ENCODE measurements at places on chromosomes 11 and 22.

DNA sequence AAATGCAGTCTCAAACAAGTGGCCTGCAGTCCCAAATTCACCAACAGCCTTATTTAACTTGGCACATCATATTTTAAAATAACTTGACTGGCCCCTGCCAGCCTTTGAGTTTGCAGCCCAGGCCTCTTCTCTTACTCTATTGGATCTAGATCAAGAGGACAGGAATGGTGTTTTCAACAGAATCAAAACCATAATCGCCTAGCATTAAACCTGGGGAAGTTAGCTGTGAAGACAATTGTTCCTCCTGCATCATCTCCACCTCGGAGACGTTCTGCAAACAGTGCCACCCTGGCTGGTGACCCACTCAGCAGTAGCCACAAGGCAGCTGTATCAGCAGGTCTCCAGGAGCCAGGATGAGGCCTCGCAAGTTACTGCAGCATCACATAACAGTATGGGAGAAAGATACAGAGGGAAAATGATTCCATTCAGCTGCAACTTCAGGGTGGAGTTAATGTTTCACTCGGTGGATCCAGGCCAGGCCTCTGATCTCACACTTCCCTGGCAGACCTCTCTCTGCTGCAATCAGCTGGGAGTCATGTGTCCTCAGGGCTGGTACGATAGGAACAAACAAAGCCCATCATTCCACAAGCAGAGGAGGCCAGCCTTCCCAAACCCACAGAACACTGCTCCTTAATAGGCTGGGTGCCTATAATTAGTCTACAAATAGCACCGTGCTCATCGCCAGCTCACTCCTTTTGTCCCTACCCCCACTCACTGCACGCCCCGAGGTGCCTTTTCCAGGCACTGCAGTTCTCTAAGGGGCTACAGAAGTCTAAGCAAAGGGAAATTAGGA lies 18.6 kb upstream of the SCN2B start:
- peak; percentile 86 for DNase-seq

- no peak for DNase-seq
Observed at GRCh38 chr11:134364261-134364660, 32.5 kb downstream of the GLB1L2 start.

- DNase-seq, result no peak
Observed at GRCh38 chr11:126945319-126945718, 55.3 kb downstream of the KIRREL3 start.

GRCh38 chr11:134736251-134736947 lies 324.4 kb upstream of the B3GAT1 start:
- no peak for DNase-seq

DNA sequence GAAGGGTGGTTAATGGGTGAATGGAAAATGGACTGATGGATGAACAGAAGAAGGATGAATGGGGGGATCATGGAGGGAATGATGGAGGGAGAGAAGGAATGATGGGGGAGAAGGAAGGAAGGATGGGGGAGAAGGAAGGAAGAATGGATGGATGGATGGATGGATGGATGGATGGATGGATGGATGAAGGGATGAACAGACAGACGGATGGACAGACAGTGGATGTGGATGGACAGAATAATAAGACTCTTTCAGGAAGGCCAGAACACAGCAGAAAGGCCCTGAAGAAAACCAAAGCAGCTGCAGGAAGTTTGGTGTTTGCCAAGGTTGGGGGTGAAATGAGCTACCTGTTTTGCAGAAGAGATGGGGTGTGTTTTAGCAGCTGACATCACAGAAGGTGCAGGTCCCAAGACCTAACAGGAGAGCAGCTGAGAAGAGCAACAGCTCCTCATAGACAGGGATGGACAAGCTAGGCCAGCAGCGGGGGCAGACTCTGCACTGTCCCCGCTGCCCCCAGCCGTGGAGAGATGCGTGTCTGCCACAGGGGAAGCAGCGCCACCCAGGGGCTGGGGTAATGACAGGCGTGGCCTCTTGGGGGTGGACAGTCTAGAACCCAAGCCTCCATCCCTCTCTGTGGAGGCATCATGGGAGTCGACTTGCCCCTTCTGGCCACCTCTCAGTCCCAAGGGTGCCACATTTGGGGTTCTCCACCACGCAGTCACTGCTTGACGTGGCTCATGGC lies 17.9 kb downstream of the C1QTNF6 start:
- peak; percentile 25 for DNase-seq

GRCh38 chr11:2212411-2213251 lies 41.0 kb upstream of the TH start:
- DNase-seq, result no peak

GRCh38 chr22:19941365-19942082 lies at the start of the genes COMT and TXNRD2:
TSS of gene COMT (plus strand) at chr22:19941772. CDS start at chr22:19962527, 20,755 bp downstream.
TSS of gene TXNRD2 (minus strand) at chr22:19941818. CDS start at chr22:19941803, 15 bp downstream.
- peak; percentile 87 for DNase-seq

DNA sequence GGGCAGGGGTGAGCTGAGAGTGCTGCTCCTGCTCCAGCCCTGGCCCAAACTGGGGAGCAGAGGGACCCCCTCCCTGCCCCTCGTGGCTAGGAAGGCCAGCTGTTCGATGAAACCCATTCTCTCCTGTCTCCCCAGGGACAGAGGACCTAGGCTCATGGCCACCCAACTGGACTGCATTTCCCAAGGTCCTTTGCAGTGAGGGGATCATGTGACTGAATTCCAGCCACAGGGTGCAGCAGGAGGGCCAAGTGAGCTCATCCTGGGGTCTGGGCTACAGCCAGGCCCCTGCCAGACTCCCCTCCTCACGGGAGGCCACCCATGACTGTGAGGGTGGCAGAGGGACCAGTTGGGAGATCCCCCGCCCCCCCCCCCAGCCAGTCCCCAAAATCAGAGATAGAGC lies 777.6 kb downstream of the TBC1D22A start:
- no peak for DNase-seq

DNA sequence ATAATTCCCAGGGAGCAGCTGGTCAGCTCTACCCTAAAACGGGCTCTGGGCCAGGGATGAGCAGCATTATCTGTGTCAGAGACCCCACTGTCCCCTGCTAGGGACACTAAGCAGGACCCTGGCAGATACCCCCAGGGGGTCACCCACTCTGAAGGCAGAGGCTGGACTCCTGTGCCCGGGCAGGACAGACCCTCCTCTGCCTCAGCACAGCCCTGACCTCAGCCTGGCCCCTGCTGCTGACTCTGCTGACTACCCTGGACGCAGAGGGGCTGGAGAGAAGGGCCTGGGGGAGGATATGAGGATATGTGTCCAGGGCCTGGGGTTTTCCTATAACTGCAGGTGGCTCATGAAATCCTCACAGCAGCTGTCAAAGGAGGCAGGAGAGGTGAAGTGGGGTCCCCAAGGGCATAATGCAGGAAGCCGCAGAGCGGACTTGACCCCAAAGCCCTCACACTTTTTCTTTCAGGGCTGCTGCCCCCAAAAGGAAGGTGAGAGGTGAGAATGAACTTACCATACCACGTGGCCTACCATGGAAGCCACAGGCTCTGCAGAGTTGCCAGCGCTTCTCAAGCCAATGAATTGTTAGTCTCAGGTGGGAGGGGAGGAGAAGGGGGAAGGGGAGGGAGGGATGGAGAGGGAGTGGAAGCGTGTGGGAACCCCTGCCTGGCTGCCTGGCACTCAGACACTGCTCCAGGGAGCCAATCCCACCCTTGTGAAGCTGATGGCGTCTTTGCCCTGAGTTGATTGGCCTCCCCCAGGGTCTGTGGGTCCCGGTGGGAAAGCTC lies 76.7 kb upstream of the WNT11 start:
- DNase-seq, result no peak

DNA sequence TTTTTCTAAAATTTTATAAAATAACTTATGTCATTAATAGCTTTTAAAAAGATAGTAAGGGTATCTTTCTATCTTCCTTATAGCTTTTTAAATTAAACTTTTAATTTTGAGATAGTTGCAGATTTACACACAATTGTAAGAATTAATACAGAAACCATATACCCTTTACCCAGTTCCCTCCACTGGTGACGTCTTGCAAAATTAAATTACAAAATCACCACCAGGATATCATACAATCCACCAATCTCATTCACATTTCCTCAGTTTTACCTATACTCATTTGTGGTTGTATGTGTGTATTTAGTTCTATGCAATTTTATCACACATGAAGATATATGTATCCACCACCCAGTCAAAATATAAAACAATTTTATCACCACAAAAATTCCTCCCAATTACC lies 10.0 kb downstream of the SBF2 start:
- no peak for DNase-seq

GRCh38 chr22:27510024-27510423 lies 291.5 kb downstream of the MN1 start:
- DNase-seq, result no peak

GRCh38 chr11:64846998-64847666 lies 2.7 kb upstream of the CDC42BPG start:
- DNase-seq, result peak; percentile 95

GRCh38 chr11:13115380-13115675 lies 106.2 kb downstream of the RASSF10 start:
- DNase-seq, result no peak

DNA sequence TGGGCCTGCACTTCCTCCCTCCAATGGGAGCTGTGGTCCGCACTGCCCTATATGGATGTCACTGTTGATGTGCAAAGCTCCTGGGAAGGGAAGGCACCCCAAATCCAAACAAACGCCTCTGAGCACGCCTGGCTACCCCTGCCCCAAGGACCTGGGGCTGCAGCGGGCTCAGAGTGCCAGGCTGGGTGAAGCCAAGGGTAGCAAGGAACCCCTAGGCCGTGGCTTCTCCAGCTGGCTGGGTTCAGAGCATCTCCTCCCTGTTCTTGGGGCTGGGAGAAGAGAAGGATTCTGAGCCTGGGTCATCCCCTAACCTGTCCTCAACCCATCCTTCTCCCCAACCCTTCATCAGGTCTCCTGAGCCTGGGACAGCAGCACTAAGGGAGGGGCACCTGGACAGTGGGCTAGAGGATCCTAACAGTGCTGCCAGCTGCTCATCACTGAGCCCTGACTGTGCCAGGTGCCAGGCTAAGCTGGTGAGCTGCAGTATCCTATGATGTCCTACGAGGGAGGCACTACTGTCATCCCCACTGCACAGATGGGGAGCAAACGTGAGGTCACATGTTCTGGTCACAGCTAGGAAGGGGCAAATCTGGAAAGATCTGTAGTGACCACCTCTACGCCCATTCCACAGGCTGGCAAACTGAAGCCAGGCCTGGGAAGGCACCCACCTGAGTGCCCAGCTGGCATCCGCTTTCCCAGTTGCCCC lies 3.0 kb downstream of the SSTR3 start:
- DNase-seq, result no peak

DNA sequence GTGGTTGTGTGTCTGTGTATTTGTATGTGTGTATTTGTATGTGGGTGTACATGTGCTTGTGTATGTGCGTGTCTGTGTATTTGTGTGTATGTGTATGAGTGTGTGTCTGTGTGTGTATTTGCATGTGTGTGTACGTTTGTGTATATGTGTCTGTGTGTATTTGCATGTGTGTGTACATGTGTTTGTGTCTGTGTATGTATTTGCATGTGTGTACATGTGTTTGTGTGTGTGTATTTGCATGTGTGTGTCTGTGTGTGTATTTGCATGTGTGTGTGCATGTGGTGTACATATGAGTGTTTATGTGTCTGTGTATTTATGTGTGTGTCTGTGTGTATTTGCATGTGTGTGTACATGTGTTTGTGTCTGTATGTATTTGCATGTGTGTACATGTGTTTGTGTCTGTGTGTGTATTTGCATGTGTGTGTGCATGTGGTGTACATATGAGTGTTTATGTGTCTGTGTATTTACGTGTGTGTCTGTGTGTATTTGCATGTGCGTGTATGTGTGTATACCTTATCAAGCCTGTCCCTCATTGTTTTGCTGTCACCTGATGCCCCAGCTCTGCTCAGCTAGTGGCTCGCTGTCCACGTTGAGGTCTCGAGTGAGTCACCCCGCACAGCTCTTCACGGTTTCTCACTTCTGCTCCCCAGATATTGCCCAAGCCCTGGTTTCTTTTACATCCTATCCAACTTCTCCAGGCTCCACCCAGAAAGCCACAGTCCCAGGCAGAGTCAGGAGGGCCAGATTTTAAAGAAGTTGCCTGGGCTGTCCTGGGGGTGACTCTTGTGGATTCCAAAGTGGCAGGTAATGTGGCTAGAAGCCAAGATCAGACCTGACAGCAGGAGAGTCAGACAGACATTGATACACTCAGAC lies 15.2 kb downstream of the MB start:
- no peak for DNase-seq

DNA sequence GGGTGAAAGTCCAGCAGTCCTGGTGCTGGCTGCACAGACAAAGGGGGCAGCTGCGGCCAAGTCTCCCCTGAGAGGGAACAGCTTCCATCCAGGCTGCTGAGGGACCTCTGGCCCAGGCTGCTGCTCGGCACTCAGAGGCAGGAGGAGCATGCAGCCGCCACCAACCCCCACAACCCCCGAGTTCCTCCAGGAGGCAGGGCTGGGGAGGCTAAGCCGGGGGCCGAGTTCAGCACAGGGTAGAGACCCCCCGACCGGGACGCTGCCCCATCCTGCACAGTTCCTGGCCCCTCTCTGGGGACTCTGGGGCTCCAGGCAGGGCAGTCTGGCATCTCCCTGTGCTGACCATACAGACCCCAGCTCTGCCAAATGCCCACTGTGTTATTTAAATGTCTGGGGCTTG lies 20.2 kb downstream of the IGSF9B start:
- DNase-seq, result no peak

DNA sequence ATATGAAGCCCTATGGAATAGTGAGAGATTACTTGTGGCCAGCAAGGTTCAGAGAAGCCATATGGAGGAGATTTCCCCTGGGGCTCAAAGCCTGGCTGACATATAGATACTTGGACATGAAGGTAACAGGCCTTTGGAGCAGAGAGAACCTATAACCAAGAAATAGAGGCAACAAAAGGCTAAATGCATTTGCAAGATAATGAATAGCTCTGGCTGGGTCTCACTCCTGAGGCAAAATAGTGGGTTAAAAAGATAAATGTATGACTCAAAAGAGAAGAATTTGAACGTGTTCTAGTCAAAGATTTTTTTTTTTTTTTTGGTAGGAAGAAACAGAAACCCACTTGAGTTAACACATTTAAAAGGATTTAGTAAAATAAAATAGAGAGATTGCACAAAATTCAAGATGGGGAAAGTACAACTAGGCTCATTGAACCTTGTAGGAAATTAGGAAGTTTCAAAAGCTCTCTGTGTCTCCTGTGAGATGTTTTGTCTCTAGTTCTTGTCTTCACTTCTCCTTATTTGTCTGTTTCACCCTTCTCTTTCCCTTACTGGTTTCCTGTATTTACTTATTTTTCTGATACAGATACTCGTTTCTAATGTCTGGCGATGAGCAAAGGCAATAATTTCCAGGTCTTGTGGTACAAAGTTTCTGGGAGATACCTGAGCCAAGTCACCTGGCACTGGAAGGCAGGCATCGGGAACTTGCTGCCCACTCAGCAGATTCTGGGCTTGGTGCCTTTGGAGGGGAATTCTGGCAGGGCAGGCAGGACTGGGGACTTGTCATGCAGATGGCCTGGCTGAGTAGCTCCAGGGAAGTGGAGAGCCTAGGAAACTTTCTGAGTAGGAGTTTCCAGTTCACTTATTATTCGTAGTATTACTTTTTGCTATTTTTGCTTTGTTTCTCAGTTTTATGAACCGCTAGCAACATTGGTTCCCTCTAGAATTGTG lies 49.2 kb upstream of the SESN3 start:
- DNase-seq, result no peak

DNA sequence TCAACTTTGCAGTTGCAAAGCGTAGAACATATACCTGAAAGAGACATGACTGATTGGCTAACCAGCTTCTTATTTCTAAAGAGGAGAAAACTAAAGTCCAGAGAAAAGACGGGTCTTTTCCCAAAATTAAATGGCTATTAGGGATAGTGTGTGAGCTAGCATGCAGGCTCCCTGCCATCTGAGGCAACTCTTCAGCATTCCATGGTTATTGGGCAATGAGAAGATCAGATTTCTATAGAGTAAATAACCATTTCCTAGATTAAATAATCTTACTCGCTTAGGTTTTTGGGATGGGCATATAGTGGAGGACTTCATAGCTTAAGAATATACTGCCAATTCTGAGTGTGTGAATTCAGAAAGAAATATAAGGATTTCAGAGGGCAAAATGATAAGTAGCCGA lies 95.0 kb downstream of the PDHX start:
- no peak for DNase-seq

- DNase-seq, result no peak
Observed at GRCh38 chr11:119907878-119908572, 179.0 kb upstream of the NECTIN1 start.
